ENCODE measurements at places on chromosomes 4 and X.

GRCh38 chr4:154455111-154455510 lies 36.5 kb downstream of the DCHS2 start:
- no peak for DNase-seq

DNA sequence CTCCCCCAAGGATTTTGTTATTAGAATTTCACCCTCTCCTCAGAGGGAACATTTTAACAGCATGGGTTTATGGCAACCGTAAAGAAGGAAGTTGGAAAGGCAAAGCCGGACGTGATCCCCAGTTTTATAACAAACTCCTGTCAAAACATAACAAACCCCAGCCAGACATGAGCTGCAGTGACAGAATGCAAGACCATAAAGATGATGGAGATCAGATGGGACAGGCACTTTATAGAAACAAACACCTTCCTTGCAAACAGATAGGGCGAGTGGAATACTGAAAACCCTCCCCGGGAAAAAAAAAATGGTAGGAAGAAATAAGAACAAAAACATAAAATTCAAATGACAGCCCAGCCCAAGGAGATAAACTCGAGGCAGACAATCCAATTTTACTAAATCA lies 281.4 kb downstream of the LDB2 start:
- DNase-seq, result no peak

- DNase-seq, result no peak
Measured at GRCh38 chrX:44871114-44871645, 1.8 kb upstream of the KDM6A start.

GRCh38 chrX:152904151-152905080 lies 6.5 kb downstream of the ZNF185 start:
- DNase-seq, result peak; percentile 4

DNA sequence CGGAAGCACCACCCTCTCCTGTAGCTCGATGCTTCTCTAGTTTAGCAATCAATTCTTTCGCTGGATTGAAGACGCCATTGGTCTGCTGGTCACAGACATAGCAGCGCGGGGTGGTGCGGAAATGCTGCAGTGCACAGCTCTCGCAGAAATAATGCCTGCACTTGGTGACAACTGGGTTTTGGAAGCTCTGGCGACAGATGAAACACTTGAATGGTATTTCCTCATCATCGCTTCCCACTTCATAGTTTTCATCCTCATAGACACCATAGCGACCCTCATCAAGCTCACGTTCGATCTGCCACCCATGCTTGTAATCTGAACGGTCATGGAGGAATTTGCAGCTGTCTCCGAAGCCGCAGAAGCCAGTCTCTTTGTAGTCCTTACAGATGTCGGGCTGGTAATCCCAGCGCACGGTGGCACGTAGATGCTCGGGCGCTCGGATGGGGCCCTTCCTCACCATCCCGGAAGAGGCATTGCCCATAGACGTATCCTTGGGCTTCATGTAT lies 854 bp downstream of the RNF113A start:
- DNase-seq, result no peak

DNA sequence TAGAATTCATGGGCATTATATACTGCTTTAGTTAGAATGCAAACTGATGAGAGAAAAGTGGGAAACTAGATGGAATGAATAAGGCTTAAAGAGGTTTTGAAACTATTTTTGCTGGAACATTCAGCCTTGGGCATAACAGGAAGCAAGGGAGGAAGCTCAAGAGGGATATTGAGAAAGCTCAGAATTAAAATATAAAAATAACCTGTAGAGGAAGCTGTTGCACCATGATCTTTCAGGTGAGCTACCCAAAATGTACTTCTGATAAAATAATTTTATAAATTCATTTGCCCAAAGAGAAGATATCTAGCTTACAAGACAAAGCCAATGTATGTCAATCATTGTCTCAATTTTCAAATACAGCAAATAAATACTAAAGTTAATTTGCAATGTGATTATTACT lies 11.3 kb downstream of the GC start:
- DNase-seq, result no peak

DNA sequence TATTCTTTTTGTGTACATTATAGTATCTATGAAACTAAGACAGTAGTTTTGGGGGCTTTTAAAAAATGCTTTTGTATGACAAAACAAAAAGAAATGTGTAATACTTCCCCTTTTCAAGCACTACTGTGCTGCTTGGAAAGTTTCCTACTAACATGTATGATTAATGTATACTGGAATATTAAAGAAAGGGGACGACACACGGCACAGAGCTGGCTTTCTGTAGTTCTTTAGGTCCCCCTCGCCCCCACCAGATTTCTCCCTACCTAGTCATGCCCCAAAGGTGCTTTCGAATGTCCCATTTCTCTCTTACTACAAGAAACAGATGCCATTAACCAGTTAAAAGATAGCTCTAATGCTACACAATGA lies 1.6 kb upstream of the AP1S2 start:
- DNase-seq, result no peak

GRCh38 chr4:71456841-71457240 lies 118.0 kb downstream of the SLC4A4 start:
- DNase-seq, result no peak

- no peak for DNase-seq
Measured at GRCh38 chr4:85946821-85947220, 413.0 kb downstream of the MAPK10 start.

DNA sequence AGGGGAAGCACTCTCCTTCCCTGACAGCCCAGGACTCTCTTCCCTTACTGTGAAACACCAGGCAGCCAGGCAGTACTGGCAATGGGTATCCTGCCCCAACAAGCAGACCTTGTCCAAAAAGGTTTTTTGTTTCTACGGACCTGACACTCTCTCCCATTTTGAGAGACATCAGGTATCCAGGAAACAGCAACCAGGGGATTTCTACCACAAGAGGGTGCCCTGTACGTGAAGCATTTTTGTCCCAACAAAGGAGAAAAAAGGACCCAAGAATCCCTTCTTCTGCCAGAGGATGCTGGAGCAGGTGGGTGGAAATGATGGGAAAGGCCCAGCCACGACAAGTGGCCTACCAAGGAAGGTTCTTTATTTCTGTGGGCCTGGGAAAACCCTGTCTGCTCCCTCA lies 65.7 kb upstream of the FGF13 start:
- no peak for DNase-seq

DNA sequence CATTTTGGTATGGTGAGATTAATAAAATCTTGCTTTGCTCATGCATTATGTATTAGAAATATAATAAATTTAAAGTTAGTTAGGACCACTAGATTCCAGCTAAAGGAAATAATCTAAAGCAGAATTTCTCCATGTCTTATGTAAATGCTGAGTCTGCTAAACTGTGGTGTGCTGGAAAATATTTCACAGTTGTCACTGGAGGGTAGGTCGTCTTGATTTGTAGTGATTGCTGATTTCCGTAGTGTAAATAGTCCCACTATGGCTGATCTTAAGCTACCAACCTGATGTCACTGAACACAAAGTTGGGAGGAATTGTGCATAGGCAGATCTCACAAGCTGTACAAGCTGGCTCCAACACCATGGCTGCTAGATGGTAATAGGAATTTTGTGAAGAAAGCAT lies 133.4 kb upstream of the NR3C2 start:
- no peak for DNase-seq

DNA sequence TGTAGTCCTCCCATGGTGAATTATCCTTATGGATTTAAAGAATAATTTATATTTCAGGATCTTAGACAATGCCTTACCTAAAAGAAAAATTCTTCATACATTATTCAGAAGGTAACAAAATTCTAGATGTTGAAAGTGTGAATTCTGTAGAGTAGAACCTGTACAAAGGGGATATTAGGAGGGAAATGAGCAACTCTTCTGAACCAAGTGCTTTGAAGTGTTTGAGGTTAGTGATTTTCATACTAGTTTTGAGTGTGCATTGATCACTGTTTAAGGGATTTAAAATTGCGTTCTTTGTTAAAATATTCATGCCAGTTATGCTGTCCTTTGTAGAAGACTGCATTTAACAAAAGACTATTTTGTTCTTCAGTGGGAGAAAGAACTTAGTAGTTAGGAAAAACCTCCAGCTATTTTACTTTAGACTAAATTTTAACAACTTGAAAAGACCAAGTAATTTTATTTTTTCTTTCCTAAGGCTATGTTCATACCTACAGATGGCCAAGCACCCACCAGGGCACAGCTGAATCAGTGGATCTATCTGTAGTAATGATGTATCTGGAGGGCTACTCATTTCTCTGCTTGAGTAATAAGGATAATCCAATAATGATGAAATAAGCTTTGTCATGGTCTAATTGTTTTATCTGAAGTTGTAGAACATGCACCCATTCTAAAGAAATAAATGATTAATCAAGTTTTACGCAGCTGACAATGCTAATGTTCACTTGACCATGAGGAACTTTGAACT lies 134.3 kb upstream of the RPS6KA6 start:
- no peak for DNase-seq

GRCh38 chr4:155632310-155632840 lies 34.3 kb upstream of the GUCY1A1 start:
- no peak for DNase-seq

- DNase-seq, result no peak
Measured at GRCh38 chrX:130746709-130747342, 156.2 kb downstream of the ENOX2 start.

- DNase-seq, result no peak
Measured at GRCh38 chrX:109797311-109797975, 64.4 kb upstream of the ACSL4 start.

GRCh38 chr4:168734703-168735678 lies 238.1 kb downstream of the PALLD start:
- no peak for DNase-seq

GRCh38 chr4:139740531-139741041 lies 75.0 kb downstream of the MGST2 start:
- no peak for DNase-seq

- DNase-seq, result no peak
Measured at GRCh38 chrX:148865277-148866210, 365.1 kb downstream of the AFF2 start.

DNA sequence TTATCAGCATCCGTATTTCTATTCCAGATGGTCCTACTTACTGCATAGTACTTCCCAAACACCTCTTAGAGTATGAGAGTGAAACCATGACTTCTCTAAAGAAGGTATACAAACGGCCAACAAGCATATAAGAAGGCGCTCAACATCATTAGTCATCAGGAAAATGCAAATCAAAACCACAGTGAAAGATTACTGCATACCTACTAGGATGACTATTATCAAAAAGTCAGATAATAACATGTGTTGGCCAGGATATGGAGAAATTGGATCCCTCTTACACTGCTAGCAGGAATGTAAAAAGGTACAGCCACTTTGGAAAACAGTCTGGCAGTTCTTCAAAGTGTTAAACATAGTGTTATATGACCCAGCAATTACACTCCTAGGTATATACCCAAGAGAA lies 215.3 kb upstream of the CXorf66 start:
- DNase-seq, result no peak

- DNase-seq, result no peak
Measured at GRCh38 chrX:153744210-153745066, 19.6 kb upstream of the PLXNB3 start.

DNA sequence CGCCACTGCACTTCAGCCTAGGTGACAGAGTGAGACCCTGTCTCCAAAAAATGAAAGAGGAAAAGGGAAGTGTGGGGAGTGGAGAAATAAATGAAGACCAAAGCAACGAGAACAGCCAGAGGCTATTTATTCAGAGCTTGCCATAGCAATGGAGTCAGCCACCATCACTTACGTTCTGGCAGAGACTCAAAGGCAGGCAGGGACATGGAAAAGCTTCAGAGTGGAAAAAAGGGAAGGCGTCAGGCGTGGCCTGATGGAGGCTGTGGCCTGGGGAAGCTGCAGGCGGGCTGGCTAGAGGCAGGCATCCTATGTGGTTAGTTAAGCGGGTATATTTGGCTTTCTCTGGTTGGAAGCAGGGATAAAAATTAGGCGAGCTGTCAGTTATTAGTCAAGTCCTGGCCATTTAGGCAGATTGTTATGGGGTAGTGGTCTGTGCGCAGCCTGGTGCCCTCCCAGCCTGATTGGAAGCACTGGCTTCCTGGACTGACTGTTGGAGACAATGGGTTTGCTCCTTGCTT lies 73.3 kb downstream of the DCTD start:
- no peak for DNase-seq

DNA sequence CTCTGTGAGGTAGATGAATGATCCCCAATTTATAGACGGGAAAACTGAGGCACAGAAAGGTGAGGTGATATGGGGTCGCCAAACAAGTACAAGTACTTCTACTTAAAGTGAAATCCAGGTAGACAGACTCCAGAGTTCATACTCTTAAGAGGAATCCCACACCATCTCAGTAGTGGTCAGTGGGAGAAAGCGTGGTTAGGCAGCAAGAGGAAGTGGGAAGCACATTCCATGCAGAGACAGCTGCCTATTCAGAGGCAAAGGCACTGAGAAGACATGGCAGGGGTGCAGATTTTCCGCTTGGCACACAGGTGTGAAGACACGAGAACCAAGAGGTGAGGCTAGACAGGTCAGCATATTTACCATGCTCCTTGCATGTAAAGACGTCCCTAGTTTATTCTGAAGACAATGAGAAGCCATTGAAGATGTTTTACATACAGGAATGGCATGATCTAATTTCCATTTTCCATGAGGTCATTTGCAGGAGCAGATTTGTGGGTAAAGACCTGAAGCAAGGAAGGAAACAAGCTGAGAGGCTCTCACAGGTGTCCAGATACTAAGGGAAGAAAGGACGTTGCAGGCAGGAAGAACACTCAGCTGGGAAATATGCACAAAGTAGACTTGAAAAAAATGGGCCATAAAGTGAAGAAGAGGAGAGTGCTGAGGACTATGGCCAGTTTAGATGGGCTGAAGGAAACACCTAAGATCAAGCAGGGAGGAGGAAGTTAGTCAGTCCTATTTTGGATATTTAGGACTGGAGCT lies 17.3 kb upstream of the CLNK start:
- DNase-seq, result no peak

DNA sequence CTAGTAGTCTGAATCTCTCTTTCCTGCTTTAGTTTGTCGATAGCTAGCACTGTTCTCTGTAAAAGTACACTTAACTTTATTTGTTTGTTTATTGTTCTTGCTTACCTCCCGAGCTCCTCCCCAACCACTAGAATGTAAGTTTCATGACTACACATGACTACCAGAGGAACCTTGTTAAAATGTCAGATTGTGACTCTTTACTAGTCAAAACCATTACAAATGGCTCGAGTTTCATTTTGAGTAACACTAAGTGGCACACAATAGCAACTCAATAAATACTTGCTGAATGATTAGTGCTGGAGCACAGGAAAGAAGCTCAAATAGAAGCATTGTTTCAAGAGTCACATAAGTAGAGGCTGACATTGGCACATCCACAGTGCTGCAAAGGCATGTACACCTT lies 116.1 kb downstream of the MAPK10 start:
- no peak for DNase-seq

DNA sequence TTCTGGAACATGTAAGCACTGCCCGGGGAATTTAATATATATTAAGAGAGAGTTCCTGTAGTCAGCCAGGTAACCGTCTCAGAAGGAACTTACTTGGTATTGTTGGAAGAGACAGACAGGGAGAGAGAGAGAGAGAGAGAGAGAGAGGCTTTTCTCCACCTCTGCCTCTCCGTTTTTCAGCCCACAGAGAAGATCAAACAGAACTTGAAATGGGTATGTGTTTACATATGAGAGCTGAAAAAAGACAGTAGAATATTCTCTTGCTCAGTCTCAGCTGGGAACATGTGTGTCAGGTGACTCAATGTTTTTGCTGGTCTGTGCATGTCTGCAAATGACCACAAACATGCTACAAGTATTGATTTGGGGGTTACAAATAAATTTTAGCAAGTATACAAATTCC lies 81.9 kb downstream of the MAGED1 start:
- DNase-seq, result no peak

Data from stimulated activated CD4-positive, alpha-beta T cell treated with anti-CD3 and anti-CD28 coated beads, TNF-alpha, amount 100 ng/mL, for 4 hours (primary cell).